Activated CD4-positive, alpha-beta T cell treated with anti-CD3 and anti-CD28 coated beads, Interleukin-2, amount 50 U/mL, for 48 hours (primary cell): ENCODE measurements at places on chromosomes 11 and 22.

GRCh38 chr11:72141066-72141465 is 5.5 kb downstream of the FOLR3 start:
- DNase-seq, result peak; percentile 45

GRCh38 chr11:124610295-124610694 is 933 bp upstream of the PANX3 start:
- DNase-seq, result no peak

DNA sequence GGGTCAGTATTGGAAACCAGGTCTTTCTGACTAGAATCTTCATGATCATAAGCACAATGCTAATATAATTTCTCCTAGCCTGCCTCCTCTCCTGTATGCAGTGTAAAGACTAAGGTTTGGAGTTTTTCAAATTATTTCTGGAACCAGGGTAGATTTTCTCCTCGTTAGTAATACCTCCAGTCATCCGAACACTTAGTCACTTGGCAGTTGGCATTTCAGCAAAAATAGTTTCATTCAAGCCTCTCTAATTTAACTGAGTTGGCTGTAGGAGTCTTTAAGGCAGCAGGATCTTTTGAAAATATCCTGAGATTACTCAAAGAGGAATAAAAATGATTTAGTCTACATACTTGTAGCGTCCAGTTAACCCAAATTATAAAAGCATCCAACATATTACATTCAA is 6.3 kb downstream of the TYR start:
- no peak for DNase-seq

DNA sequence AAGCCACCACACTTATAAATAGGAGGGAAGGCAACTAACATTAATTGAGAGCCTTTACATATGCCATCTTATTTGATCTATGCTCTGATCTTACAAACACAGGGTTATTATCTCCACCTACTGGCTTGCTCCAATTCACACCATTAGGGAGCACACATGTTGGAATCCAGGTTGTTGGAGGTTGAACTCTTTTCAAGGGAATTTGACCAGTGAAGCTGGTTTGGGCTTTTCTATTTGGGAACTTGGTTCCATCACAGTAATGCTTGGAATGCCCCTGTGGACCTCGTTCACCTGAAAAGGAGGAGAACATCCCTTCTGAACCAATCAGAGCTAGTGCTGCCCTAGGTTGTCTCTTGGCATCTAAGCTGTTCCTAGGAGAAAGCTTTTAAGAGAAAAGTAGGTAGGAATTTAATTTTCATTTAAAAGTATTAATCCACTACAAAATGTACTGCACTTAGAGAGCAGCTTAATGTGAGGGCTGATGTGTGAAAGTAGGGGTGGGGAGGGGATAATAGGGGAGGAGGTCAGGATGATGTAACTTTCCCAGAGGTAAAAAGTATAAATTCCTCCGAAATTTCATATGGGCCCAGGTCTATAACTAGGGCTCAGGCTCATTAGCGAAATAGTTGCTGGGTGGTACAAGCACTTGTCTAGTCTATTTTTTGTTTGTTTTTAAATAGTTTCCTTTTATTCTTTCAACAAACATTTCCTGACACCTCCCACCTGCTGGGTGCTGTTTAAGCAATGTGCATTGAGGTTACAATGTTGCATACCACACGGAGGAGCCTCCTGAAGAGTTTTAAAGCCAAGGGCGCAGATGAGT is 7.6 kb upstream of the MICAL2 start:
- no peak for DNase-seq

DNA sequence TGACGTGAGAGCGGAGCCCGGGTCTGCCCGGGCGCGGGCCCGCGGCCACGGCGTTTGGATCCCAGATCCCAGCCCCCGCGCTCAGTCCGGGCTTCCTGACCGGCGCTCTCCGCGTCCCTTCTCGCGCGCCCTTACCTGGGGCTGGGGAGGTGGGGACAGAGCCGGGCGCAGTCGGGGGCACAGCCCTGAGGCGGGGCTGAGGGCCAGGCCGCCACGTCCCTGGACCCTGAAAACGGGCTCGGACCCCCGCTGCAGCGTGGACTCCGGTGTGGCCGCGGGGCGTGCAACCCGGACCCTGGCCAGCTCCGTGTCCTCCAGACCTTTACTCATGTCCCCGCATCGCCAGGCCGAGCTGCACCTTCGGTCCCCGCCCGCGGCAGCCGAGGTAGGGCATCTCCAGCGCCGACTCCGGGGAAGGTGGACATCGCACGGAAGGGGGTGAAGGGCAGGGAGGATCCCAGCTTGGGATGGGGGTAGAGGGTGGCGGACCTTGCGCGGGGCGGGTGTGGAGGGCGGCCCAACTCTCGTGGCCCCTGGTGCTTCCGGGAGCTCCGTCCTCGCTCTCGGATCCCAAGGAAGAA is 9.9 kb upstream of the AIFM3 start:
- peak; percentile 14 for DNase-seq

DNA sequence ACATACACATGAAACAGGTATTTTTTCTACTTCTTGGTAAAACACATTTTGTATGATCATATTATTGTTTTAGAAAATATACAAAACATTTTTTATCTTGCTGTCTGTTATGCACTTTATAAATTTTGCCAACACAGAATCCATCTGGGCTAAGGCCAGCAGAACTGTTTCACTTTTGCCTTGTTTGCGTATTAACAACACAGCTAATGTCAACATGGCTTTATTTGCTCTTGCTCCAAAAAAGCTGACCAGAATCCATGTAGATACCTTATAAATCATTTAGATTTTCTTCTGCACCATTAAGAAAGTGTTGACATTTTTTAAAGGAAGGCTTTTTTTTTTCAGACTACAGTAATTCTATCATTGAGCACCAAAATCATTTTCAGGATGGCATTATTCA is 58.1 kb upstream of the PGR start:
- no peak for DNase-seq

DNA sequence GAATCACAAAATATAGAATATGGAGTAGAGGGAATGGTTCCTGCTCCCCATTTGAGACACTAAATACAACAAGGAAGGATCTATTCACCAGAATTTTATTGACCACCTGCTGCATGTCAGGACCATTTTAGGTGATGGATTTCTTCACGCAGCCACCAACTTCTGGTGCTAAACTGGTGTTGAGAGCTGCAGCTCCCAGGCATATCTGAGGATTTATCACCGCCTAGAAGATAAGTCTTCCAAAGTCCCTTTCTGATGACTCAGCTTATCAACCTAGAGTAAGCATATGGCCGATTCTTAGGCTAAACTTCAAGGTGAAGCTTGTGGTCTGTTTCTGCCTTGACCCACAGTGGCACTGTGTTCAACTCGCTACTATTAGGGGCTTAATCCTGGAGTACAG is 6.7 kb downstream of the DDI1 start:
- DNase-seq, result no peak

DNA sequence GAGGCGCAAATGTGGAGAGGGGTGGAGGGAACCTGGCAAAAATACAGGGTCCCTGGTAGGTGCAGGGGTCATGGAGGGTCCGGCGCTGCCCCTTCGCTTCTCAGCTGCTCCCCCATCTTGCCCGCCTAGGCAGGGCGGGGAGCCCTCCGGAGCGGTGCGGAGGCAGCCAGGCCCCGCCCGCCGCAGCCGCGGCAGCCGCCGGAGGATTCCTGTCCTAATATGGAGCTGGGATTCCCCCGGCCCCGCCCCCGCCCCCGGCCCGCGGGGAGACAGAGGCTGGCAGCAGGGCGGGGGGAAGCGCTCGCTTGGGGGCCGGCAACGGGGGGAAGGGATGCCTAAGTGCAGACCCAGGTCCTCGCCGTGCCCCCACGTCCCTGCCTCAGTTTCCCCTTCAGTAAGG is 1.0 kb upstream of the NPAS4 start:
- DNase-seq, result no peak

GRCh38 chr11:114775875-114776621 is 97.7 kb downstream of the NXPE2 start:
- no peak for DNase-seq

- DNase-seq, result no peak
Measured at GRCh38 chr11:15006139-15006759, 34.1 kb upstream of the CALCA start.

GRCh38 chr11:75269896-75270295 is 29.3 kb downstream of the TPBGL start:
- DNase-seq, result no peak

- no peak for DNase-seq
Measured at GRCh38 chr22:27566602-27567001, 235.0 kb downstream of the MN1 start.

DNA sequence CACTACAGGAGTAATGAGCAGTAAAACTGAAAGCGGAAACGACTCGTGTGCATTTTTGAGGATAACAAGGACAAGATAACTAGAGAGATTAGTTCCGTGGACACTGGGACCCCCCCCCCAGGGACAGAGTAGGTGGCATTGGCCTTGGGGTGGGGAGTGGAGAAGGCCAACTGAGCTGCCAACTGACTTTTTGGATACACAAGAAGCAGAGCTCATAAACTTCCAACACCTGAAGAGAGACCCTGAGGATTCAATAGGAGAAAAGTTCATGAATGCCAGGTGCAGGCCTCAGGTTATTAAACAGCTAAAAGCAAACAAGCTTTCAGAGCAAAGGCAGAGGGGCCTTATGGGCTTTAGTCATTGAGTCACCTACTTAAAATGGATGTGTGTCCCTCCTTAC is 17.6 kb upstream of the PRSS23 start:
- DNase-seq, result no peak

GRCh38 chr22:45413368-45414211 is at the start of the genes RIBC2 and SMC1B:
Gene RIBC2, plus strand, starts transcription at chr22:45413693. Its CDS starts 194 bp downstream, at chr22:45413887.
Gene SMC1B, minus strand, starts transcription at chr22:45413599. Its CDS starts 32 bp downstream, at chr22:45413567.
- DNase-seq, result peak; percentile 85

- no peak for DNase-seq
Measured at GRCh38 chr11:36411202-36411640, 98.9 kb downstream of the TRAF6 start.

DNA sequence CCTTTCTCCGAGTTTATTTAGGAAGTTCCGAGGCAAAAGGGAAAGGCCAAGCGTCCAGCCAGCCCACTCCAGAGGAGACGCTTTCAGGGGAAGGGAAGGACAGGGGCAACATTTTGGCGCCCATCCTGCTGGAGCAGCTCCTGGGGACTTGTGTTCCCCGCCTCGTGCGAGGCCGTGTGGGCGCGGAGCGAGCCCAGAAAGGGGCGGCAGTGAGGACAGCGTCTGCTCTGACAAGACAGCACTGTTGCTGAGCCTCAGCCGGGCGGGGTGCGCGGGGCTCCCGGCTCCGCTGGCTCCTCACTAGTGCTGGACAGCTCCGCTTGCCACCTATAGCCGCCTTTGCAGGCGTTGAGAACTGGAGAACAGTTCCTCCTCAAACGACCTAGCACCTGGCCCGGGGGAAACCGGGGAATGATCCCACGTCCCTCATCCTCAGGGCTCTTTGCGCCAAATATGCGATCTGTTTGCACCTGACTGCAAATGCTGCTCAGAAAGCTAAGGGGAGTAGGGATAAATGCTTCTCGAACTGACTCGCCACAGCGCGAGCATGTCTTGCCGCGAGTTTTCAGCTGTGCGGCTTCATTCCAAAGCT is 722 bp upstream of the GUCY1A2 start:
- peak; percentile 10 for DNase-seq

- no peak for DNase-seq
Measured at GRCh38 chr11:108562746-108563581, 30.6 kb downstream of the EXPH5 start.

GRCh38 chr22:47448231-47449223 is 686.1 kb downstream of the TBC1D22A start:
- DNase-seq, result no peak

GRCh38 chr11:30510750-30511149 is 75.4 kb downstream of the MPPED2 start:
- DNase-seq, result no peak

DNA sequence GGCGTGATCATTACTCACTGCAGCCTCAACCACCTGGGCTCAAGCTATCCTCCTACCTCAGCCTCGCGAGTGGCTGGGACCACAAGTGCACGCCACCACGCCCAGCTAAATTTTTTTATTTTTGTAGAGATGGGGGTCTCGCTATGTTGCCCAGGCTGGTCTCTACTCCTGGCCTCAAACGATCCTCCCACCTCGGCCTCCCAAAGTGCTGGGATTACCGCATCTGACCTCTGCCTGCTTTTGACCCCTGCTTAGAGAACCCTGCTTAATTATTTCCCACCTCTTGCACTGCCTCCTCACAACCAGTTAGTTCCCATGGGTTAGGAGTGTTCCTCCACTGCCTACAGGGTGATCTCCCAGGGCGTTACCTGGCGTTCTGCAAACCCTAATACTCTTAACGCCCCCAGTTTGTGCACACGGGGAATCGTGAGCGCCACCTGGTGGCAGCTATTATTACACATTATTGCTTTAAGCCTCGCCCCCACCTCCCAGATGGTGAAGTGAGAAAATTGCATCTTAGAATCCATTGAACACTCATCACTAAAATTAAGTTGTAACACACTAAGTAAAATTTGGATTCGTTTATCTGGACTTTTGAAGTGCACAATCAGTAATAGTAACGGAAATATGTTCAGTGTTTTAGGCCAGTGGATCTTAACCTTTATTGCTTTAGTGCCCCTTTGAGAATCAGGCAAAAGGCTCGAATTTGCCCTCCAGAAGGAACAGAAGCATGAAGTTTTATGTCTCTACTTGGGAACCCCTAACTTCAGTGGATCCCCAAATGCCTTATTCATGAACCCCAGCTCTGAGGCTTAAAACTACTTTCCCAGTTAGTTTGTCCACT is 61.4 kb upstream of the ASPHD2 start:
- peak; percentile 73 for DNase-seq

DNA sequence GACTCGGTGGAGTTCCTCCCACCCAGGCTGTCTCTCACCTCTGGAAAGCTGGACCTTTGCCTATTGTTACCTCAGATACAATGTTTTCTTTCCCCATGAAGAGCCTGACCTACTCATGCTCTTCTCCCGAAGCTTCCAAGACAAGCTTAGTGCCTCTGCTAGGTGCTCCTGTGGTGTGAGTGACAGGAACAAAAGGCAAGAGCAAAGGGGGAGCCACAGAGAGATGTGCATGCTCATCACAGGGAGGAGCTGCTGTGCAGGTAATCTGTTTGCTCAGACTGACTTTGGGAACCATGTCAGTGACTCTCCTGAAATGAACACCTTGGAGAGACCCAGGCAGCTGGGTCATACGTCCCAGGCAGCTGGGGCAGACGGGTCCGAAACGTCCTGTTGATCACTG is 53.6 kb upstream of the VSTM5 start:
- DNase-seq, result no peak

GRCh38 chr11:118301600-118302195 is 2.8 kb upstream of the CD3E start:
- no peak for DNase-seq

- DNase-seq, result peak; percentile 95
Measured at GRCh38 chr22:36853407-36854099, 7.3 kb upstream of the NCF4 start.

- DNase-seq, result no peak
Measured at GRCh38 chr22:39482768-39483167, 19.3 kb upstream of the MIEF1 start.

GRCh38 chr11:15903246-15903645 is 453.1 kb downstream of the SOX6 start:
- DNase-seq, result no peak

- no peak for DNase-seq
Measured at GRCh38 chr11:121246021-121246768, 46.4 kb upstream of the SC5D start.

DNA sequence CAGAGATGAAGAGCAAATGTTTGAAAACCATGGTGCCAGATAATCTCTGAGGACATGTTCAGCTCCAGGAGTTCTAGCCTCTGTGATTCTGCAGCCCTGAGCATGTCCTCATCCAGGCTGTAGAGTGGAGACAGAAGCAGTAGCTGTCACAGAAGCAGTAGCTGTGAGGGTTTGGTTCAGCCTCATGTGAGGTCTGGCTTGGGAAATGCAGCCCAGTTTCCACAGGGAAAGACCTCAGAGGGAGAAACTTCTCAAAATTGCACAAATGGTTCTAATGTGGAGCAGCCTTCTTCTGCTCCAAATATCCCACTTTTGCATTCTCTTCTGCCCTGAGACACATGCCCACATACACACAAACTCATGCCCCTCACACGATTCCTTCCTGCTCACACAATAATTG is 48.4 kb downstream of the DBX1 start:
- no peak for DNase-seq

GRCh38 chr11:65424205-65425104 is 1.9 kb downstream of the NEAT1 start:
- DNase-seq, result peak; percentile 81
